ENCODE measurements at places on chromosomes 7 and 10. TPM values are rescaled to one million over a fixed set of nuclear protein-coding genes. Genes with fewer than 3 reads are reported as not detected.

- no peak for DNase-seq
Measured at GRCh38 chr10:34941471-34942357, 126.6 kb upstream of the PARD3 start.

- no peak for DNase-seq
Measured at GRCh38 chr10:126908225-126908624, 3.0 kb downstream of the DOCK1 start.

DNA sequence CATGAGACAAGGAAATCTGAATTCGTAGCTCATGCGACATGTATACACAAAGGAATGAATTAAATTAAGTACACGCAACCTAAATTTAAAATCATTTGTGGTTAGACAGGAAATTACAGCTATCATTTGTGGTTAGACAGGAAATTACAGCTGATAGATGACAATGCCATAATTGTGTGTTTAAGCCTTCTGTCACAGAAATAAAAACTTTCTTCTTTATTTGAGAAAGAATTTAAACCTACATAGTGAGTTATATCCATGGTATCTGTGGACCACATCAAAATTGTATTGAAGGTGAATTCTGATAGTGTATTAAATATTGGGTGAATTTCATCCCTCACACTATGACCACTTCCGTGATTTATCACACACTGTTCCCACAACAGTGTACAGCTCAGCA is 362.9 kb downstream of the MAGI2 start:
- DNase-seq: no peak

DNA sequence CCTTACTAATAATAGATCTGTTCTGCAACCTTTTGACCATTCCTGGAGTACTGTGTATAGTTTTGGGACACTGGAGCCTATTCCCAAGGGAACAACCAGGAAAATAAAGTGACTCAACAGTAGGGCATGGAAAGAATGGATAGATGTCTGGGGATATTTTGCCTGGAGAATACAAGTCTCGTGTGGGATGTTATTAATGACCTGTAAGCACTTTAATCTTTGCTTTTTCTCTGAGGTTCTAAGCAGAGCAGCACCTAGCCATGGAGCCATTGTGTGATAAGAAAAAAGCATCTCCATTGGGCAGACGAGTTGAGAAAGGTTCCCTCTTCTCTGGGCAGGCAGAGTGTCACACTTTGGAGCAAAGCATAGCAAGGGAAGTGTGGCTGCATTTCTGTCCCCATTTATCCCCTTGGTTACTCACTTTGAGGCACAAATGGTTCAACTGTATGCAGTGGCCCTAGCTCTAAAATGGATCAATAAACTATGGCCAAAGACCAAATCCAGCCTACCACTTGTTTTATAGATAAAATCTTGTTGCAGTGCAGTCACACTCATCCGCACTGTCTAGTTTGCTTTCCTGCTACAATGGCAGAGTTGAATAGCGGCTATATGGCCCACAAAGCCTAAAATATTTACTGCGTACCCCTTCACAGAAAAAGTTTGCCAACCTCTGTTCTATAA is 21.0 kb upstream of the CCDC71L start:
- no peak for DNase-seq

- DNase-seq: no peak
Measured at GRCh38 chr7:155872678-155873369, 60.6 kb upstream of the SHH start.

The STAG3 gene
- 23.7 TPM for total RNA-seq

The ASB10 gene
- total RNA-seq: not detected

All from activated CD4-positive, alpha-beta T cell treated with anti-CD3 and anti-CD28 coated beads, Interleukin-2, amount 10 ng/mL, durations not matched to agents 24 days and 14 days (primary cell).